ENCODE measurements at places on chromosomes 1 and 21. TPM values are rescaled to one million over a fixed set of nuclear protein-coding genes. Genes with fewer than 3 reads are reported as not detected.

DNA sequence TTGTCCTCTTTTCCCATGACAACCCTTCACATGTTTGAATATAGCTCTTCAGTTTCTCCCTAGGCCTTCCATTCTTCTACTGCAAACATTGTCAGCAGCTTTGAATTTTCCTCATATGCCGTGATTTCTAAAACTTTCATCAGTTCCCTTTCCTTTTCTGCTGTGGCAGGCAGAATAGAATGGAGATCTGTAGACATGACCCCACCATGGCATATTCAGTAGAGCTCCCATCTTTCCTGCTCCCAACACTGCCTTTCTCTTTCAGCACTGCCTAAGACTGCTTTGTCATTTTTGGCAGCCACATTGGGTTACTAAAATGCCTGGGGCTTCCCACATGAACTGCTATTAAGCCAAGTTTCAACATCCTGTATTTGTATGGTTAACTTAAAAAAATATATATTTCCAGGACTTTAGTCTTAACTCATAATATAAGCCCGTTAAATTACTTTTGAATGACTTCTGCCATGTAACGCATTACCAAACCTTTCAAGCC lies 60.9 kb downstream of the TBX19 start:
- H3K36me3 ChIP-seq, result peaks cover 8% of the 10 kb centered on the region
- DNase-seq, result no peak
- peaks cover 37% of the 10 kb centered on the region for H3K4me1 ChIP-seq
- H3K4me3 ChIP-seq, result no peak overlapping the region
- H3K27me3 ChIP-seq, result no peaks in the 10 kb centered on the region
- peak overlapping the region; percentile 7 for H3K27ac ChIP-seq

GRCh38 chr1:173342736-173343135 lies 134.4 kb upstream of the PRDX6 start:
- H3K27me3 ChIP-seq, result no peaks in the 10 kb centered on the region
- no peak for DNase-seq
- H3K4me1 ChIP-seq, result no peaks in the 10 kb centered on the region
- H3K4me3 ChIP-seq, result no peak overlapping the region

GRCh38 chr1:20322825-20323612 lies 32.3 kb downstream of the VWA5B1 start:
- DNase-seq, result no peak
- H3K36me3 ChIP-seq, result no peaks in the 10 kb centered on the region
- peak overlapping the region; percentile 67 for H3K4me3 ChIP-seq
- H3K4me1 ChIP-seq, result peaks cover 20% of the 10 kb centered on the region
- H3K27ac ChIP-seq, result peak overlapping the region; percentile 82
- peaks cover 25% of the 10 kb centered on the region for H3K27me3 ChIP-seq

- DNase-seq, result no peak
- H3K27me3 ChIP-seq, result no peaks in the 10 kb centered on the region
- no peak overlapping the region for H3K4me3 ChIP-seq
- no peaks in the 10 kb centered on the region for H3K36me3 ChIP-seq
Observed at GRCh38 chr21:40433538-40433937, 413.4 kb downstream of the DSCAM start.

Gene VASH2
- total RNA-seq, result not detected

Gene OR2AK2
- not detected for total RNA-seq

DNA sequence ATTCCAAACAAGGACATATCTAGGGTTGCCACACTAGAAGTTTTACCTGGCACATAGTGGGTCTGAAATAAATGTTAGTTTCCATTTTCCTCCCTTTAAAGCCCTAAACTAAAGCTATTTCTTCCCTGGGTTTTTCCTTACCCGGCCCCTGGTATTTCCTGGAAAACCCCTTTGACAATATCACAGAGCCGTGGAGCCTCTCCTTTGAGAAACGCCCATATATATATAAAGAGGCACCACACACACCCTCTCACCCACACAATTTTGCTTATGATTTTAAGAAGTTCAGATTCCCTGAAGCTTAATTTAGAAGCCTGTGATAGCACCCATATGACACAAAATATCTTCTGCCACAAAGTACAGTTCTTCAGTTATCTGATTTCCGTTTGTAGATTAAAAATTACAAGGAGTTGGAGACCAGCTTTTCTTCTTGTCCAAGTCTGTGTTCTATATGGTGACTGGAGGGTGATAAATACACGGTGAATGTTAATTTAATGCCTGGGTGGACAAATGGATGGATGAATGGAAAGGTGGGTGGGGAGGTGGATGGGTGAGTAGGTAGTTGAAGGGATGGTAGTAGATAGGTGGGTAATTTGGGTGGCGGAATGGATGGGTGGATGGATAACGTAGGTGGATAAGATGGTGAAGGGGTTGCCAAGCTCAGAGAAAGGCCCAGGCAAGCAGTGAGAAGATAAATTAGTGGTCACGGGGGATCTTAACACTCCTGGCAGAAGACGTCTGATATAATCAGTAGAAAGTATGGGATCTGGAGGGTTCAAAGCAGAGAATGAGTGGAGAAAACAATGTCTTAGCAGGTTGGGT lies 154.4 kb upstream of the FGGY start:
- DNase-seq, result no peak
- H3K27ac ChIP-seq, result no peak overlapping the region
- no peaks in the 10 kb centered on the region for H3K27me3 ChIP-seq
- no peaks in the 10 kb centered on the region for H3K36me3 ChIP-seq
- peaks cover 22% of the 10 kb centered on the region for H3K4me1 ChIP-seq
- H3K4me3 ChIP-seq, result no peak overlapping the region

DNA sequence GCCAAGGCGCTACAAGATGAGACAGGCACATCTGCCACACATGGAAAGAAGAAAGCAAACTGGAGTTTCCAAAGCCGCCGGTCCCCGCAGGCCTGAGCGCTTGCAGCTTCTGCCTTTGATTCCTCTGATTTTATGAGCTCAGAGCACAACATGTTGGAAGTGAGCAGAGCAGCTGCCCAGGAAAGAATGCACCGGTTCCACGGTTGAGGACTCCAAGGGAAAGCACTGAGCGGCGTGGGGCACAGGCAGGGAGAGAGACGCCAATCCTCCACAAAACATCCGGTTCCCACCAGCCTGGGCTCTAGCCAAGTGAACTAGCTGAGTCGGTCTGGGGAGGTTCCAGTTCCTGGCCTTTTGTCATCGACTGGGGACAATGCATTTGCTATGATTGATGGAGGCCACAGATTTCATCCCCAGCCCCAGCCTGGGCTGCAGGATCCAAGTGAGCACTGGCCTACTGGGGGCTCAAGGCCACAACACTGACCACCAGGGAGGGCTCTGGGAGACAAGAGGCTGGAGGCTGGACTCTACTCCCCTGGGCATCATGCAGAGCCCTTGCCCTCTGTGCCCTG lies 253.1 kb upstream of the IRF2BP2 start:
- H3K4me1 ChIP-seq, result peaks cover 13% of the 10 kb centered on the region
- no peak overlapping the region for H3K4me3 ChIP-seq
- H3K27ac ChIP-seq, result no peak overlapping the region
- DNase-seq, result no peak
- no peaks in the 10 kb centered on the region for H3K27me3 ChIP-seq

DNA sequence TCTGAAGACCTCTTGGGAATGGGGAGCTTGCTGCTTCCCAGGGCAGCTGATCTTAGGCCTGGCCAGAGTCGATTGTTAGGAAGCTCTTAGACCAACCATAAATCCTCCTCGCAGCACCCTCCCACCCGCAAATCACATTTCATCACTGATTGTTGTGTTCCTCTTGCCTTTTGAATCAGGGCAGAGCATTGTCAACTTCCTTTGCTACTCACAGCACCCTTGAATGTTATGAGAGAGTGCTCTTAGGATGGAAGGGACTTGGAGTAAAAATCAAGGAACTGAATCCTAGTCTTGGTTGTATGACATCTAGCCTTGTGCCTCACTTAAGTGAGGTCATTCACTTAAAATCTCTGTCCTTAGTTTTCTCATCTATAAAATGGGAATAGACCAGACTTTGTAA lies 3.0 kb downstream of the VASH2 start:
- H3K27ac ChIP-seq, result no peak overlapping the region
- H3K4me3 ChIP-seq, result no peak overlapping the region
- no peak for DNase-seq
- peaks cover 5% of the 10 kb centered on the region for H3K4me1 ChIP-seq

DNA sequence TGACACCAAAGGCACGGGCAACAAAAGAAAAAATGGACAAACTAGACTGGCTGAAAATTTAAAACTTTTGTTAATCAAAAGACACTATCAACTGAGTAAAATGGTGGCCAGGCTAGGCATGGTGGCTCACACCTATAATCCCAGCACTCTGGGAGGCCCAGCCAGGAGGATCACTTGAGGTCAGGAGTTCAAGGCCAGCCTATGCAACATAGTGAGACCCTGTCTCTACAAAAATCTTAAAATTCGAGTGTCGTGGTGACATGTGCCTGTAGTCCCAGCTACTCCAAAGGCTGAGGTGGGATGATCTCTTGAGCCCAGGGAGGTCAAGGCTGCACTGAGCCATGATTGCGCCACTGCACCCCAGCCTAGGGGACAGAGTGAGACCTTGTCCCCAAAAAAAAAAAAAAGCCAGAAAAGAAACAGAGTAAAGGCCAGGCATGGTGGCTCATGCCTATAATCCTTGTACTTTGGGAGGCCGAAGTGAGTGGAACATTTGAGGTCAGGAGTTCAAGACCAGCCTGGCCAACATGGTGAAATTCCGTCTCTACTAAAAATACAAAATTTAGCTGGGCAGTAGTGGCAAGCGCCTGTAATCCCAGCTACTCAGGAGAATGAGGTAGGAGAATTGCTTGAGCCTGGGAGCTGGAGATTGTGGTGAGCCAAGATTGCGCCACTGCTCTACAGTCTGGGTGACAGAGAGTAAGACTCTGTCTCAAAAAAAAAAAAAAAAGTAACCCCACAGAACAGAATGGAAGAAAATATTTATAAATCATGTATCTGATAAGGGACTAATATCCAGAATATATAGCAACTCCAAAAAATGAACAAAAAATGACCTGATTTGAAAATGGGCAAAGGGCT lies 8.0 kb downstream of the TUT4 start:
- H3K27me3 ChIP-seq, result no peaks in the 10 kb centered on the region
- no peak overlapping the region for H3K27ac ChIP-seq
- peaks cover 43% of the 10 kb centered on the region for H3K36me3 ChIP-seq
- H3K4me3 ChIP-seq, result no peak overlapping the region

Gene FCAMR
- total RNA-seq, result not detected

DNA sequence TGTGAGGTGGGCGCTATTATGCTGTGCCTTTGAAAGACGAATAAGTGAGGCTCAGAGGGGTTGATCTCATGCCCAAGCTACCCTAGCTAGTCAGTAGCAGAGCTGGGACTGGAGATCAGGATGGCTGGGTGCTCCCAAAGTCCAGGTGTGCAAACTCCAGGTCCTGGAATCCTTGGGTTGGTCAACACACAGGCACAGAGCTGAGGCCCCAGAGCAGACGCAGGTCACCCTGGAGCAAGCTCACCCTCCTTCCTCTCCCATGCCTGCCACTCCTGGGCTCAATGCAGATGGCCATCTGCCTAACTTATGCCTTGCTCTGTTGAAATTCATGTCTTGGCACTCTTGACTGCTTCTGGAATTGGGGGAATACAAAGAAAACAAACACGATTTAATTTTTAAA lies 587.2 kb downstream of the PTPRU start:
- no peaks in the 10 kb centered on the region for H3K4me1 ChIP-seq
- H3K4me3 ChIP-seq, result no peak overlapping the region
- no peaks in the 10 kb centered on the region for H3K36me3 ChIP-seq
- peaks cover 11% of the 10 kb centered on the region for H3K27me3 ChIP-seq
- no peak for DNase-seq
- no peak overlapping the region for H3K27ac ChIP-seq

GRCh38 chr1:223036479-223036845 lies 106.6 kb downstream of the TLR5 start:
- peaks cover 1% of the 10 kb centered on the region for H3K4me1 ChIP-seq
- DNase-seq, result no peak
- no peaks in the 10 kb centered on the region for H3K36me3 ChIP-seq
- H3K4me3 ChIP-seq, result no peak overlapping the region
- H3K27me3 ChIP-seq, result peaks cover 4% of the 10 kb centered on the region

Gene ADIPOR1
- 64.9 TPM for total RNA-seq

Gene WNT4
- total RNA-seq, result not detected

Gene OR2T10
- total RNA-seq, result not detected

Gene FCN3
- total RNA-seq, result not detected
